ENCODE measurements at places on chromosomes 5 and 9.

GRCh38 chr5:109863752-109864151 lies 174.0 kb downstream of the MAN2A1 start:
- no peak for DNase-seq

GRCh38 chr5:178416206-178416882 lies 173.8 kb downstream of the COL23A1 start:
- no peak for DNase-seq

GRCh38 chr9:124394167-124394566 lies 21.1 kb downstream of the PSMB7 start:
- DNase-seq, result no peak

- no peak for DNase-seq
These were observed 2.8 kb downstream of the HSPA5 start for GRCh38 chr9:125238127-125238914.

GRCh38 chr5:157273131-157273556 lies 7.2 kb downstream of the CYFIP2 start:
- DNase-seq, result no peak

GRCh38 chr5:149685494-149685893 lies 44.6 kb upstream of the PPARGC1B start:
- no peak for DNase-seq

DNA sequence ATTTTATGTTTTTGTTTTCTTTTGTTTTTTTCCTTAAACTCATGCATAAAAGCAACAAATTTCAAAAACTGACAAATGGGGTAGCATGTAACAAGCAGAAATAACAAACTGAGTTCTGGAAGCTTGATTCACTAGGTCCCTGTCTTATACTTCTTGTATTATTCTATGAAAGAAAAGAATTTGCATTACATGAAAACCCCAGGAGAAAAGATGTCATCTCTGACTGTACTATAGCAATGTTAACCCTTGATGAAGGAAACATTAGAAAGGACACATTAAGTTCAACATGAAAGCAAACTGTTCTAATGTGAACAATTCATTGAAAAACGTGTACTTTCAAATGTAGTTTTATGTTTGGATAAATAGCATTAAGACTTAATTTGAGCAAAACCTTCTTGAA lies 9.2 kb downstream of the RAB14 start:
- no peak for DNase-seq

DNA sequence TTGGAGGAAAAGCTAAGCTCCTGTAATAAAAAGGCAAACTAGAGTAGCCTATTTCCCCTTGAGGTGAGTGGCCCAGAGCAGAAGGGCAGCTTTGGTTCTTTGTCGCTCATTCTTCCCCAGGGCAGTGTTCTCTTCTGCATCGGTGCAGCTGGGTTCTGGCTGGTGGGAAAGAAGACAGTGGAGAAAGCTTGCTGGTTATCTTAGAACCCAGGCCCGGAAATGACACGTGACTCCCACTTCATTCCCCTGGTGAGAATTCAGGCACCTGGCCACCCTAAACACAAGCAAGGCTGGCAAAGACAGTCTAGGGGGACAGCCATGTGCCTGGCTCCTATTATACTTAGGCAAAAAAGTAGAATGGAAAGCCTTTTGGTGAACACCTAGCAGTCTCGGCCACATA lies 32.5 kb upstream of the GSN start:
- no peak for DNase-seq

- no peak for DNase-seq
These were observed 5.3 kb downstream of the GAPT start for GRCh38 chr5:58496488-58496887.

DNA sequence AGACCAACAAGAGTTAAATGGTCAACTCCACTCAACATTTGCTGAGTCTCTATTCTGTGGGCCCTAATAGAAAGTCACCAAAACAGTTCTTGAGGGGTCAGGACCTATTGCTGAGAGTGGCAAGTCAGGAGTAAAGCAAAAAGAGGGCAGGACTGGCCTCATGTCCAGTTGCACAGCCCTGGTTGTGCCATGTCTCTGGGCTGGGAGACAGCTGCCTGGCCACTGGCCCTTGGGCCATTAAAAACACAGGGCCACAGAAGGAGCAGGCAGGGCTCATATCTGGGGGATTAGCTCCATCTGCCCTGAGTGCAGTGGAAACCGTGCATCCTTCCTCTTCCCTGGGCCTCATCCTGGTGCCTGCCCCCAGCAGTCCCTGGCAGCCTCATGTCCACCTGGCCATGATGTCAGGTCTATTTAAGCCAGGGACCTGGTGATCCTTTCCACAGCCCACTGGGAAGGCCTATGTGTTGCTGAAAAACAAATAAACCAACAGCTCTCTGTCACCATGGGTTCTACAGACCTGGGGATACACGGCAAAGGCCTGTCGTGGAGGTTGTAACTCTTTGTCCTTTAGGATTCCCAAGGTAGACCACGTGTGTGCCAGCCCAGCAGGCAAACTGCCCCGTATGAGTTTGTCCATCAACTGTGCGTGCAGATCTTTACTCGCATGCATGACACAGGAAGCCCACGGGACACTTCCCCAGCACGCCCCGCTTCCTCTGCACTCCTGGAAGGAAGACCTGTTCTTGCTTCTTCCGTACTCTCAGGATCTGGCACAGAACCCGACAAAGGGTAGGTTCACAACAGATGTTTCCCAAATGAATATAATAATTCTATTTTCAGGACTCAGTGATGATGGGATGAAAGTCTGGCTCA lies 148.8 kb downstream of the MTX3 start:
- no peak for DNase-seq

DNA sequence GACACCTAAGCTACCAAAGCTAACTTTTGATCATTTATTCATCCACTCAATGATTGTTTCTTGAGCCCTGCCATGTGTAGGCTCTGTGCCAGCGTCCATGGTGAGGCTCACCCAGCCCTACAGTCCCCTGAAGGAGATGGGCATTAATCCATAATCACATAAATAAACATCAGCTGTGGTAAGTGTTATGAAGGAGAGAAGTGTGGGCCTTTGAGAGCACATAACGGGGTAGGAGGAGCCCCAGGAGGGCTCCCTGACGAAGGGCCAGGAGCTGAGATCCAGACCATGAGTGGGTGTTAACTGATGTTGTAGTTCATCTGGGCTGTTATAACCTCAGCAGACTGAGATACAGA lies 53.9 kb upstream of the AFAP1L1 start:
- no peak for DNase-seq

GRCh38 chr5:86918246-86918645 lies 300.5 kb downstream of the COX7C start:
- DNase-seq, result no peak

GRCh38 chr5:163861670-163862069 lies 356.3 kb downstream of the MAT2B start:
- DNase-seq, result no peak

DNA sequence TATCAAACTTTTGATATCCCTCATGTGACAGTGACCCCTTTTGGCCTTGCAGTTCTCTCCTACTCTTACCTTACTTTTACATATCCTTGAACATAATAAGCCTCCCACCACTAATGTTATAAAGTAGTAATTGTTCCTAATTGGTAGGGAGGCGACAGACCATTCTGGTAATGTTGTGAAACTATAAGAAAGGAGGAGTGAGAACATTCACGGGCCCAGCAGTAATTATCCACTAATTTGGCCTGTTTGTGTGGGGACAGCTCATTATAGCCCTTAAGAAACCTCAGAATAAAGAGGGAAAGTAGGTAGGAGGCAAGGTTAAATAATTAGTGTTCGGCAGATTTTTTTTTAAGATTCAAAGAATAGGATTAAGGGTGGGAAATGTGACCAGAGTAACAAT lies 1046.5 kb upstream of the ARRDC3 start:
- no peak for DNase-seq

DNA sequence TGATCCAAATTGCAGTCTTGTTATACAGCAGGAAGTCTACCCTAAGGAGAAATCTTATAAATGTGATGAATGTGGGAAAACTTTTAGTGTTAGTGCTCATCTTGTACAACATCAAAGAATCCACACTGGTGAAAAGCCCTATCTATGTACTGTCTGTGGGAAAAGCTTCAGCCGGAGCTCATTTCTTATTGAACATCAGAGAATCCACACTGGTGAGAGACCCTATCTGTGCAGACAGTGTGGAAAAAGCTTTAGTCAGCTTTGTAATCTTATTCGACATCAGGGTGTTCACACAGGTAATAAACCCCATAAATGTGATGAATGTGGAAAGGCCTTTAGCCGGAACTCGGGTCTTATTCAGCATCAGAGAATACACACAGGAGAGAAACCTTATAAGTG lies 10.4 kb downstream of the ZNF189 start:
- no peak for DNase-seq

DNA sequence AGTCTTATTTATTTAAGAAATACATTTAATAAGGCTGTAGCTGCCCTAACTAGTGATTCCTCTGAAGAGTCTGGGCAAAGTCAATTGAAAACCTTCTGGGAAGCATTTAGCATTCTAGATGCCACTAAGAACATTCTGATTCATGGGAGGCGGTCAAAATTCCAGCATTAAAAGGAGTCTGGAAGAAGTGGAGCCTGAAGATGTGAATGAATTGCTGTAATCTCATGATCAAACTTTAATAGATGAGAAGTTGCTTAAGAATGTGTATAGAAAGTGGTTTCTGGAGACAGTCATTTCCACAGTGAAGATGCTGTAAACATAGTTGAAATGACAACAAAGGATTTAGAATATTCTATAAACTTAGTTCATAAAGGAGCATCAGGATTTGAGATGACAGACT lies 61.4 kb downstream of the WDR41 start:
- DNase-seq, result no peak

DNA sequence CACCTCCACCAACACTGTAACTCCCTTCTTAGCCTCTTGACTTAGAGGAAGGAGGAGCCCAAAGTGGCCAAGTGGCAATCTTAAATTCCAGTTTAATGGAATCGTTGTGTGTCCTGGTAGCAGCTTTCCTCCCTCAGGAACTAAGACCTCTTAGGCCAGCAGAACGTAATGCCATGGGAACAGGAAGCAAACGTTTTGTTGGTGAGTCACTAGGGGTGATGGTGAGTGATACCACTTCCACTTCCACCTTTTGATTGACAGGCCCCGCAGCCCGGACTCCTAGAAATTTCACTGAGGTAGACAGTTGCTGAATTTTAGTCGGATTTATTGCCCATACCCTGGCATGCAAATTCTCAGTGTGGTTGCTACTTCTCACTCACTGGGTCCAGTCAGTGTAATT lies 94.2 kb upstream of the FBN2 start:
- DNase-seq, result no peak

DNA sequence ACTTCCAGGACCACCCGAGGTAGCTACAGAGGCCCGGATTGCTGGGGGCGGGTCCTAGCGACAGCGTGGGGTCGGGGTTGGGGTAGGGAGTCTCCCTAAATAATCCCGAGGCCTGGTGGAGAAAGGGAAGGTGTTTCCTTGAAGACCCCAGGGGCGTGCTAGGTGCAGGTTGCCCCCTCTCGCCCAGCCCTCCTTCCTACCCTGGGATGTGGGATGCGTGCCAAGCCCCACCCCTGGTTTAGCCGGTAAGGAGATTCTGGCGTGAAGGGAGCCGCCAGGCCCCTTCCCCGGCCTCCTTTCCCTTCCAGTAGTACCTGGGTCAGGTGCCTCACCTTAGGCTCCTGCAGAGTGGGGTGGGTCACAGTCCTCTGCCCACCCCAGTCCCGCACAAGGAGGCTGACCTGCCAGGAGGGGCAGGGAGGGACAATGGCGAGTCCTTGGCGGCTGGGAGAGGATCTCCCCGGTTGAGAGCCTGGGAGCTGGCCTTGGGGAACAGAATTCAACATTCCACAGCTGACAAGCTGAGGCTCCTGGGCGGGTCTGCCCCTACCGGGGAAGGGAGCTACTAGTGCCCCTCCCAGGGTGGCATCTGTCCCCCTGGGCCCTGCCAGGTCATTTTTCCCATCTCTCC lies 674 bp downstream of the TSPAN17 start:
- DNase-seq, result peak; percentile 83

DNA sequence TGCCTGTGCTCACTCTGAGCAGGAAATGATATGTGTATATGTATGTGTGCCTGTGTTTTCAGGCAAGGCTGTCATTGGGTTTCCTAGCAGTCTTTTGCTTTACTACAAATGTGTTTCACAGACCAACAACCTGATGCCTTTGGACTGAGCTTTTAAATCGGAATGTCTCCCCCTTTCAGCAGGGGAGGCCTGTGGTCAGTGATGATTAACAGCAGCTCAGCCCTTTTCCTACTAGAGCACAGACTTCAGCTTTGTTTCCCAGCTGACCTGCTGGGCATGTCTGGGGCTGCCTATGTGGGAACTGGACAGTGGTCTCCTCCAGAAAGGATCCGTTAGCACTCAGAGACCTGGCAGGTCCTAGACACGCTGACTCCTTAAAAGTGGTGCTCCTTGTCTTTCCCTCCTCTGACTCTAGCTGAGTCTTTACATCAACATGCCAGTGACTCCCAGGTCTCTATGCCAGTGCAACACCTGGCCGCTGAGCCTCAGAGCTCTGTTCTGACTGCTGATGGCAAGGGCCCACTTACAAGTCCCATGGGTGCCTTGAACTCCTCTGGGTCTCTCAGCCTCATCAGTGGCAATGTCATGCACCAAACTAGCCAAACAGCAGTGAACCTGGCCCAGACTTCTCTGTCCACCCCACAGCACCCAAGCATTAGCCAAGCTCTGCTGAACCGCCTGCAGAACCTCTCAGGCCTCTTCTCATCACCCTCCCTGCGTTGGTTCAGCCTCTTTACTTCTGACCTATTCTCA lies 7.7 kb downstream of the MACROH2A1 start:
- DNase-seq, result no peak

DNA sequence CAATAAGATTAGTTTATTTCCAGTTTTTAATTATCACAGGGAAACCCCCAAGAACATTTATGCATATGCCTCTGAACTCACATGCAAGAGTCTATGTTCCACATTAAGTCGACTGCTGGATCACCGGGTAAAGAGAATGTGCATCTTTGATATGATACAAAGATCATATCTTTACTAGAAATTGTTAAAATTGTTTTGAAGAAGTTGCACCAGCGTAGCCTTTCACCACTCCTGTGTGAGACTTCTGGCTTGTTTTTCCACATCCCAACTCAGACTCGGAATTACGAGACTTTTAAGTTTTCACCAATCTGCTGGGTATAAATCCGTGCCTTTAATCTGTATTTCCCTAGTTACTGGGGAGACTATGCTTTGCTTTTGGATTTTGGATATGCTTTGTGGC lies 113.2 kb downstream of the CEMIP2 start:
- DNase-seq, result no peak

DNA sequence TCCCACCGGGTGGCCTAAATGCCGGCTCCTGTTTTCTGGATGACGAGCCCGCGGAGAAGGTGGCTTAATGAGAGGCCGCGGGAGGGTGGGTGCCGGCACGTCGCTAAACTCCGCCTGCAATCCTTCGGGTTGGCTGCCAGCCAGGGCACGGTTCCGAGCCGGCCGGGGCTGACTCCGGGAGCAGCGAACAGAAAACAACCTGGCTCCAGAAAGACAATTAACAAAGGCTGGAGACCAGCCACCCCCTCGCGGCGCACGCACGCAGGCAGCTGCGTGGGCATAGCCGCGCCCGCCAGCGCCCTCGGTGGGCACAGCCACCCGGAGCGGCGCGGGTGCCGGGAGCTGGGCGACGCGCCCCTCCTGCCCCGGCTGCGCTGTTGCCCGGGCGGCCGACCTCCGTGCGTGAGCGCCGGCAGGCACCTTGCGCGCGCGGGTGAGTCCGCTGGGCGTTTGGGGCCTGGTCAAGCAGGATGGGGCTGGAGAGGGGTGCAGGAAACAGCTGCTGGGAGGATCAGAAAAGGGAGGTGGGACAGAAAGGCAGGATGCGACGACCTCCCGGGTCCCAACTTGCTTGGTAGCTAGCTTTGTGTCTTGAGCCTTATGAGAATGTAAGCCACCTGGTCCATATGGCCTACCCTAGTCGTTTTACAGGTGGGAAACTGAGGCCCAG lies at the start of gene ARHGEF37:
TSS of gene ARHGEF37 (plus strand) at position 307 of the 670 bp plus-strand sequence. CDS start 16,272 bp downstream, outside the sequence.
- DNase-seq, result peak; percentile 81

GRCh38 chr5:134018154-134018985 lies 13.6 kb upstream of the VDAC1 start:
- DNase-seq, result no peak

- no peak for DNase-seq
These were observed 20.1 kb downstream of the DOCK2 start for GRCh38 chr5:169657127-169657526.

Data from mesothelial cell of epicardium (in vitro differentiated cells).